Myometrial cell (primary cell): ENCODE measurements at places on chromosomes 3 and 15. TPM values are rescaled to one million over a fixed set of nuclear protein-coding genes. Genes with fewer than 3 reads are reported as not detected.

The MUC20 gene
- 1.7 TPM in 1 of 2 replicates, not detected in the other for total RNA-seq

The ZNF620 gene
- total RNA-seq: 0.18 and 0.29 TPM in 2 replicates

The CHRNB4 gene
- total RNA-seq: not detected in 2 replicates

The BCL6 gene
- 18.7 and 37.4 TPM in 2 replicates for total RNA-seq

The LXN gene
- 311 and 346 TPM in 2 replicates for total RNA-seq

The GALNT15 gene
- 0.86 and 2.5 TPM in 2 replicates for total RNA-seq

The EIF1B gene
- 15.3 and 15.4 TPM in 2 replicates for total RNA-seq

The KCNMB2 gene
- total RNA-seq: not detected in 2 replicates

The ACAN gene
- total RNA-seq: not detected in 2 replicates
